H1 (cell line): ENCODE measurements at places on chromosomes 13 and 19. TPM values are rescaled to one million over a fixed set of nuclear protein-coding genes. Genes with fewer than 3 reads are reported as not detected.

DNA sequence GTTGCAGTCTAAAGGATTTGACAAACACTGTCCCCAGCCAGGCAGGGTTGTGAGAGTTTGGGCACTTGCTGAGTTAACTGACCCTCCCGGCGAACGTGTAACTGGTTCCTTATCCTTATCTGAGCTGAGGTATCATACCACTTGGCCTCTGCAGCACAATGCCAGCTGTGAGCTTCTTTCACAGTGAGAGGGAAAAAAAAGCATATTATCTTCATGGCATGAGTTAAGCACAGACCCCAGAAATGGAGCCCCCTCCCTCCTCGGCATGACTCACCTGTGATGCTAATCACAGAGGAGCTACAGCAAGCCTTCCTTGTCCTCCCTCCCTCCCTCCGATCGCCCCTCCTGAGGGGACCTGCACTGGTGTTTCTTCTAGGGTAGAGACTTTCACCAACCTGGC, 60.5 kb downstream of the EFNB2 start:
- no peak for DNase-seq

Gene IGSF23
- total RNA-seq, result not detected in 2 replicates

DNA sequence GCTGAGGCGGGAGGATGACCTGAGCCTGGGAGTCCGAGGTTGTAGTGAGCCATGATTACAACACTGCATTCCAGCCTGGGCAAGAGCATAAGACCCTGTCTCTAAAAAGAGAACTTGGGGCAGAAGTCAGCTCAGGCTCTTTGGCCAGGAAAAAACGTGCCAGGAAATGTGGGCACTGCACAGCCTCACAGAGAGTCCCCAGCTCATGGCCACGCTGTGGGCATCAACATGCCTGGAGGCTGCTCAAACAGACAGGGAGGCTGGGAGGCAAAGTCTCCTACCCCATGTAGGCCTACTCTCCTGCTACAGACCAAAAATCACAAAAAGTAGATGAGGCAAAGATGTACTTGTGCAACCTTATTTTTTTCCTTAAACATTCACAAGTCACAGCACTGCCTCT, 49.4 kb downstream of the PEPD start:
- DNase-seq, result no peak

GRCh38 chr19:19594381-19594780, 24.1 kb downstream of the PBX4 start:
- DNase-seq, result no peak

Gene CDK8
- total RNA-seq, result 22.1 and 23.7 TPM in 2 replicates

DNA sequence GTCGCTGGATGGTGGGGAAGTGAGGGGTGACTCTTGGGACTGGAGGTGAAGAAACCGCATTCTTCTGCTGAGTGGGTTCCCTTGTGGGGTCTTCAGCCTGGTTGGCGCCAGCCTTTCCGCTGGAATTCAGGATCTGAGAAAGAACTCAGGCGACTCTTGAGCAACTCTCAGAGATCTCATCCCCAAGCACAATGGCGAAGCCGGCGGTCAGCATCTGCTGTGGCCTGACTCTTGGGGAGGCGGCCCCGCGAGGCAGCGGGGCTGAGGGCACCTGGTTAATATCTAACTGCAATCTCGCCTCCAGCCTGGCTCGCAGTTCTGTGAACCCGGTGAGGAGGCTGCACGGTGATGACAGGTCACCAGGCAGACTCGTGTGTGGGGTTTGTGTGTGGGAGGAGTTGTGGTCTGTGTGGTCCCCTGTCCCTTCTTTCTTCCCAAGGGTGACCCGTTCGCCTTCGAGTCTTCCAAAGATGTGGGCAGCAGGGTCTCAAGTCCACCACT, 883 bp downstream of the ZNF441 start:
- peak; percentile 43 for DNase-seq

- DNase-seq, result no peak
Observed at GRCh38 chr13:95160112-95160906, 140.9 kb downstream of the ABCC4 start.

GRCh38 chr13:78465250-78465649, 138.1 kb downstream of the POU4F1 start:
- no peak for DNase-seq

- DNase-seq, result no peak
Observed at GRCh38 chr19:6014551-6015135, 36.7 kb upstream of the RANBP3 start.

Gene SOX1
- 0.09 and 0.11 TPM in 2 replicates for total RNA-seq

Gene CASP14
- not detected in 2 replicates for total RNA-seq

DNA sequence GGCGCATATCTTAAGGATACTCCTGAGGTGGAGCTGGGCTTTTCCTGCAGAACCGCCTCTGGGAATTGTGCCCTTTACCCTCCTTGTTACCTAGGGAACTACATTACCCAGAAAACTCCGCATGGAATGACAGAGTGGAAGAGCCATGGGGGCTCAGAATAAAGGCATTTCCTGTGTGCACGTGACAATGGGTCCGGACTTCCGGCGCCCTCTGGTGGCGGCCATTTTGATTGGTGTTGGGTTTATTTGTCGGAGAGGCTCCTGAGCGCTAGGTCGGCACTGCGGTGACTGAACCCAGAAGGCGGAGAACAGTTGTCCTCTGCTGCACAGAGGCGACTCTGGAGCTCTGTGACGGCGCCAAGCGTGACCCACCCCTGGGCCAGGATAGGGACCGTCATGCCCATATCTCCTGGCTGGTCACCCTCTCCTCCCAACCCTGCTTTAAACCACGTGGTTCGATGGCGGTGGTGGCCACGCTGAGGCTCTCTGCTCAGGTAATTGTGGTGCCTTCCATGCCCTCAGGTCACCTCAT, at the start of gene ZNF587B:
TSS of gene ZNF587B (plus strand) at position 229 of the 532 bp plus-strand sequence. CDS start at position 459, 230 bp downstream.
- peak; percentile 77 for DNase-seq

Gene SIGLEC12
- not detected in 2 replicates for total RNA-seq

GRCh38 chr13:32731576-32731975, 145.3 kb downstream of the PDS5B start:
- no peak for DNase-seq

DNA sequence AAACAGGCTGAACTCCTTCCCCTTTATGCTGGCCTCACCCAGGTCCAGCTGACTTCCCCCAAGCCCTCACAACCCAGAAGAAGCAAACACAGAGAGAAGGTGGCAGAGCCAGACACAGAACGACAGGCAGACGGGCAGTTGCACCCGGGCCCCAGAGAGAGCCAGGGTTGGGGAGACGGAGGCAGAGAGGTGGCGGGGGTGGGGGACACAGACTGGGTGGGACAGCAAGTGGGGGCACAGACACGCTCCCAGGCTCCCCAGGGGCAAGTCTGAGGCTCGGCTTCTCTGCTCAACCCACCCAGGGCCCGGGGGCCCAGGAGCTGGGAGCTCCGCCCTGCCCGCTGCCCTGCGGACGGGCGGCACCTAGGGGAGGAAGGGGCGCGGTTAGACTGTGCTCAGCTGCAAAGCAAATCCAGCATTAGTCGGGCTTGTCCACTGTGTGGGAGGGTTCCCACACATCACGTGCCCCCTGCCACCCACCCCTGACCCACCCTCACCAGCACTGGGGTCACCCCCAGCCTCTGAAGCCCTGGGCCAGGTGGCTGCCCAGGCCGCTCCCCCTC, 31.3 kb upstream of the ASF1B start:
- no peak for DNase-seq

Gene TJP3
- total RNA-seq, result 24.6 and 26.1 TPM in 2 replicates

DNA sequence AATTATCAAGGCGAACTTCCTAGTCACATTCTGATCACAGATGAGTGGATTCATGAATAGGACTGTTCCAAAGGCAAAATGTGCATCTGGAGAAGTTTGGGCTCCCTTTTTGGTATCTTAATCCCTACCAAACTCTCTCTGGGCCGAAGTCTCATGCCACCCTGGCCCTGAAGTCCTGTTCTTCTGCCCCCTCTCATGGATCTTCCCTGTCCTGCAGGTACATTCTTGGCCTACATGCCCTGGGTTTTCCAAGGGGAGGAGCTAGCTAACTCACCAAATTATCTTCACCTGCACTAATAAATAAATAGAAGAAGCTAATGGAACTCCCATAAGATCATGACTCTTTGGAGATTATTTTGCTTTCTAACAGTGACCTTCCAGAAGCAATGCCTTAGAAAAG, 50.3 kb downstream of the SERTM1 start:
- DNase-seq, result no peak

Gene ZNF526
- 13.5 and 14.1 TPM in 2 replicates for total RNA-seq

DNA sequence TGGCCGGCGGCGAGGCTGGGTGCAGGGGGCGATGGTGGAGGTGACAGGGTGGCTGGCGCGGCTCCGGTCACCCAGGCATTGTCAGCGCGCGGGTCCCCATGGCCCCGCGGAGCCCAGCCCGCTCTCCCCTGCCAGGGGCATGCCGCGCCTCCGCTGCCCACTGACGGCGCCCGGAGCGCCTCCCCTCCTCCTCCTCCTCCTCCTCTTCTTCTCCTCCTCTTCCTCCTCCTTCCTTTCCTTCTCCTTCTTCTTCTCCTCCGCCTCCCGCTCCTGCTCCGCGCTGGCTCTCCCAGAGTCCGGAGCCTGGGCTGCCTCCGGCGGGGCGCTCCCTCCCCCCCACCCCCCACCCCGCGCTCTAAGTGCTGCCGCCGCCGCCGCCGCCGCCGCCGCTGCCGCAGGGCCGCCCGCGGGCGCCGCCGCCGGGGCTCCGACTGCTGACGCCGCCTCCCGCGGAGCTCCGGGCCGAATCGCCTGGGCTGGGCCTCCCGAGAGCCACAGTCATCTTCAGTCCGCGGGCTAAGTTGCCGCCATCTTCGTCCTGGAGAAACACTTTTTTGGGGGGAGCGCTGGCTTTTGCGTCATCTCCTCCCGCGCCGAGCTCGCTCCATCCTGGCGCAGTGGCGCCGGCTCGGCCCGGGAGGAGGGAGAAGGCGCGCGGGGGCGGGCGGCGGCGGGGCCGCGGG, 348.3 kb downstream of the LIG4 start:
- no peak for DNase-seq

GRCh38 chr19:49210108-49210900, 52.7 kb downstream of the TRPM4 start:
- peak; percentile 91 for DNase-seq

GRCh38 chr13:94710065-94710781, 2.1 kb downstream of the SOX21 start:
- DNase-seq, result no peak

DNA sequence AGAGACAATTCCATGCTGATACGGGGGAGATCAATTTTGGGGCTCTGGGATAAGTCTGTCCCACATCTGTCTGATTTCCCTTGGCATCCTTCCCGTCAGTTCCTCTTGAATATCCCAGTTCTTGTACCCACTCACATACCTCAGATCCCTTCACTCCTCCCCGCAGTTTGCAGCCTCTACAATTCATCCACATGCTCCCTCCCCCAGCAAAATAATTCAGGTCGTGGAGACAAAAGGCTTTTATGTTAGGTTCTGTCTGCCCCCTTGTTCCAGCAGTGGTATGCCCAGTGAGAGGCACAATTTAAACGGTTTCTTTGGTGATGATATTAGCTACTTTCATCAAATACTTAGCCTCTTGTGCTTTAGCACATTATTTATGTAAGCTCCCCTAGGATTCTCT, 9.6 kb downstream of the RPS16 start:
- no peak for DNase-seq
